ENCODE measurements at places on chromosomes 12 and 14.

DNA sequence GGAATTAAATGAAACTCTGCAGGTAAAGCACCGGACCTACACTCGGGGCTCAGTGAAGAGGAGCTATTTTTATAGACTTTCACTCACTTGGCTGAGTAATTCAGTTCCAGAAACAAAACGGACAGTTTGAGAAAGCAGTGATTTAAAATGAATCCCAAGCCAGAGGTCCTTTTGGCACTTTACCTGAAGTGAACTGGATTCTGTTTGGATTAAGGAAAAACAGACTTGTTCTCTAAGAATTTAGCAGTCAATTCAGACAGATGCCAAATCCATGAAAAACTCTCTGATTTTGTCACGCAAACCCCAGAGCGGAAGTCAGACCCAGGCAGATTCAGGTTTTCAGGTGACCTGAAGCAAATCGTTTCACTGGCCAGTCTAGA lies 4.9 kb upstream of the VASH1 start:
- no peak for DNase-seq

- DNase-seq = no peak
Measured at GRCh38 chr12:7666595-7666994, 887 bp upstream of the APOBEC1 start.

DNA sequence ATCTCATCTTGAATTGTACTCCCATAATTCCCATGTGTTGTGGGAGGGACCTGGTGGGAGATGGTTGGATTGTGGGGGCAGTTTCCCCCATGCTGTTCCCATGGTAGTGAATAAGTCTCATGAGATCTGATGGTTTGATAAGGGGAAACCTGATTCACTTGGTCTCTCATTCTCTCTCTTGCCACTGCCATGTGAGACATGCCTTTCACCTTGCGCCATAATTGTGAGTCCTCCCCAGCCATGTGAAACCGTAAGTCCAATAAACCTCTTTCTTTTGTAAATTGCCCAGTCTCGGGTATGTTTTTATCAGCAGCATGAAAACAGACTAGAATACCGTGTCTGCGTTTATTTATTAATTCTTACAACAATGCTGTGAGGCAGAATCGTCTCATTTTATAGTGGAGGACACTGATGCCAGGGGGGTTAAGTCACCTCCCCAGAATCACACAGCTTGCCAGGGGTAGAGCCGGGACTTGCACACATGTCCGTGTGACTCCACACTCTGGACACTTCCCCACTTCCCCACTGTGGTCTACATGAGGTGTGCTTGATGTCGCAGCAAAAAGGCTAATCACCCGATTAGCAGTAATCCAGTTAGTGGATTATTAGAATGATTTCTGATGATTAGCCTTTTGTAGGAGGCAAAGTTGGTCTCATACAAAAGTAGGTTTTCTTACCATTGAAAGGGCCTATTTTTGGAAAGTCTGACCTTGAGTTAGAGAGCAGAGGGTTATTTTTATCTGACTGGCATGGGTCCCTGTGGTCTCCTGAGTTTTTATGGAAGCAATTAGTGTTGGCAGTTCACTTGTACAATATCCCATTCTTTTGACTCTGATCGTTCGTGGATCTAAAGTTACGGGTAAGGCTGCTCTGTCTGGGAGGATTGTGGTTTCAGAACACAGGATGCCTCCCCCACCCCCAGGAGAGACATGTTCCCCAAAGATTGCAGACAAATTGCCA lies 47.4 kb upstream of the BCL7A start:
- no peak for DNase-seq

DNA sequence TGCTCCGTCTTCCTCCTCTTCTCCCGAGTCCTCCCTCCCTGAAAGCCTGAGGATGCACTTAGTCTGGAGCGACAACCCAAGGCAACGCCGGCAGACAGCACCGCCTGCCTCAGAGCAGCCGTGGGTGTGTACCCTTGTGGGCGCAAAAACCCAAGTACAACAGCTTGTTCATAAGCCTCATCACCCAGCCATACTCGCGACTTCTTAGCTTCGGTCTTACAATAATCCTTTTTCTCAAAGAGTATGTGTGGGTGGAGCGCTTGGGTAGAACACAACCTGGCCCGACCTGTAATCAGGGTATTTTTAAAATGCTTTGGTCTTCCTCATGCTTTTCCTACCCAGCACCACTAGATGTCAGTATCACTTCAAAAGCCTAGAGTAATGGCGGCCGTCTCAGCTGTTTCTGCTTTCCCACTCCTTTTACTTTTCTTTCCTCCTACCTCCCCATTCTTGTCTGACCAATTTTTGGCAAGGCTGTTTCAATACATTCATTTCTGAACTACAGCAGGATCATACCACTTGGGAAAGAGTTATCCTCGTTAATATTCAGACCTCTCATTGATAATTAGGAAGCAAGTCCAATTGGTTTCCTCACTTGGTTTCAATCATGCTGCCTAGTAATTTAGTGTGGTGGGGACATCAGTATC lies 198.9 kb downstream of the EPS8 start:
- DNase-seq = peak; percentile 38

DNA sequence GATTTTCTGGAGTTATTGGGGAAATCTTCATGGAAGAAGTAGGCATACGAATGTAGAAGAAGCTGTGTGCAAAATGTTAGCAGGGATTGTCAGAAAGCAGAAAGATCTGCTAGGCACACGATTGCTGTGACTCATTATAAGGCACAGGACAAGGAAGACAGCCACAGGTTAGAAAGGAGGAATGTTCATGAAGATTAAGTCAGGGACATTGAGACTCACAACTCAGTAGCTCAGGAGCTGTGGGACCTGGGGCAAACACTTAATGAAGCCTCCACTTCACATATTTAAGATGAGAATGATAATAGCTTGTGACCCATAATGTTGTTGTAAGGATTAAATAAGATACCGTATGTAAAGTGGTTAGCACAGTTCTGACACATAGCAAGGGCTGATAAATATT lies 26.6 kb upstream of the RTRAF start:
- DNase-seq = no peak

GRCh38 chr12:53567961-53568808 lies 58.0 kb downstream of the ATF7 start:
- no peak for DNase-seq

- DNase-seq = no peak
Measured at GRCh38 chr12:12979126-12979525, 20.9 kb downstream of the HEBP1 start.

- DNase-seq = no peak
Measured at GRCh38 chr12:118052324-118053070, 8.5 kb downstream of the WSB2 start.

DNA sequence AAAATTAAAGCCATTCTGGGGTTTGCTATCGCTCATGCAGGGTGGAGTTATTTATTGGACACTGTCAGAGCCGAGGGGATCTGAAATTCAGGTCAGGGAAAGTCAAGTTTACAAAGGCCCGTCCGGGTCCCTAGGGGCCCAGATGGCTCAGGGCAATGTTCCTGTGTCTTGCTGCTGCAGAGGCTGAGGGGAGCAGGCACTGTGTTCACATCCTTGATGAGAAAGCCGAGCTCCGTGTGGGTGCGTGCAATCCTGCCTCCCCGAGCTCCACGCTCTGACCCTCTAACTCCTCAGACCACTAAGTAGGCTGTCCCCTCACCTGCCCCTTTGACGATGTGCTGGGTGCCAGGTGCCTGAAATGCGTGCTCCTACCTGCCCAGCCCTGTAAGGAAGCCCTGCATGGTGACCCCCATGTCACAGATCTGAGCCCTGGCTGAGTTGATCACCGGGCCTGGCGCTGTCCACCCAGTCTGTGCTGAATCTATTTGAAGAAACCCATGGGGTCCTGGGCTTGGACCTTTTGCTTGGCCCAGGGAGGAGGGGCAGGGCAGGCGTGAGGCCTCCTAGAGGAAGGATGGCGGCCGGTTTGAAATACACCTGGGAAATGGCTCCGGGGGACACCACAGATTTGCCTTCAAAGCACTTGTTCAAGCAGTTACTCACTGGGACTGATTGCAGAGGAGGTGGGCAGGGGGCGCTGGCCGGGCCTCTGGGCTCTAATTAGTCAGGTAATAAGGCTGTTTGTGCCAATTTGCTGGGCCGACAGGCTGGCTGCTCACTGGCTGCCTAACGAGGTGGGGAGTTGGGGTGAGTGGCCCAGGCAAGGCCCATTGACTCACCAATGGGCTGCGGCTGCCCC lies 204.3 kb downstream of the KIF26A start:
- DNase-seq = no peak

DNA sequence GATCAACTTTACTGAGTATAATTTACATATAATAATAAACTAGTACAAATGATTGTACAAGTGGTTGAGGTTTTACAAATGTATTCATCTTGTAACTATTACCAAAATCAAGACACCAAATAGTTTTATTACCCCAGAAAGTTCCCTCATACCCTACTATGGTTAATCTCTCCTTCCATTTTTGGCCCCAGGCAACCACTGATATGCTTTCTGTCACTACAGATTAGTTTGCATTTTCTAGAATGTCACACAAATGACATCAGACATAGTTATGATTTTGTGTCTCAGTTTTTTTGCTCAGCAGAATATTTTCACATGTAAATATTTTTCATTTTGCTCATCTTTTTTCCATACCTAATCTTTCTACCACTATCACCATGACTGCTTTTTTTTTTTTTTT lies 49.1 kb downstream of the TMX1 start:
- DNase-seq = no peak

GRCh38 chr12:121455766-121456420 lies 56.0 kb downstream of the RNF34 start:
- no peak for DNase-seq
